ENCODE measurements at places on chromosomes 3 and 15.

- DNase-seq, result no peak
Measured at GRCh38 chr3:113454057-113454456, 12.8 kb upstream of the CFAP44 start.

- no peak for DNase-seq
Measured at GRCh38 chr15:86079508-86080266, at the start of gene AGBL1. Gene AGBL1 (plus strand): TSS chr15:86079871.

GRCh38 chr15:64807751-64808222, 17.7 kb downstream of the PIF1 start:
- DNase-seq, result no peak

DNA sequence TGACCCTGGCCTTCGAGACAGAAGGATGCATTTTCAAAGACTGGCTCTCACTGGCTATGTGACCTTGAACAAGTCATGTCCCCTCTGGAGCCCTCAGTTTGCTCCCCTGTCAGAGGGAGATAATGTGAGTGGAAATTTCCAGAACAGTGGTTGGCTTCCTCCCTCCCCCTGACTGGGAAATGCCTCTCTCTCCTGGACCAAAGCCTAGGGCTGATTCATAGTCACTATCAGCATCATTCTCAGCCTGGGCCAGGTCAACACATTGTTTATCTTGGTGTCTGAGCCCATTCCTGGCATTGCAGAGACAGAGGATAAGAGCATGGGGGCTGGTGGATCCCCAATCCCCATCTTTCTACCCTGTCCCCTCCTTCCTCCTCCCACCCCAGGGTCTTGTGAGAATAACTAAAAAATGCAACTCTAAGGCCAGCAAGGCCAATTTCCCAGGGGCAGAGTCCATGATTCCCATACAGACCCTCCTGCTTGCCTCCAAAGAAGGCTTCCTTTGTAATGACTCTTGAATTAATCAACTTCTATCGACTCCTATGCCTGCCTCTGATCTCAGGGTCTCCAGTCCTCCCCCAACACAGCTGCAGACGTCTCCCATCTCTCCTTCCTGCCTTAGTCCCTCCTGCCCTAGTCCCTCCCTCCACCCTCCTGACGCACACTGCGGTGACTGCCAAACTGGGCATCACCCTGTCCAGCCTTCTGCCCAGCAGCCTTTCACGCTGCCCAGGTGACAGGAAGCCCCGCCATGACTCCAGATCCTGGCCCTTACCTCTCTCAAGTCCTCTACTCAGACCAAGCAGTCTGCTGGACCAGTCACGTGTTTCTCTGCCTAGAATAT, 35.4 kb upstream of the CORO2B start:
- peak; percentile 62 for DNase-seq

- DNase-seq, result no peak
Measured at GRCh38 chr3:178201714-178202113, 334.5 kb upstream of the KCNMB2 start.

GRCh38 chr15:86615411-86615810, 535.7 kb downstream of the AGBL1 start:
- no peak for DNase-seq
